ENCODE measurements at places on chromosomes 2 and 18.
A peak's percentile ranks its signal among the peaks of the same experiment; 100 is the strongest.

- DNase-seq, result no peak
Measured at GRCh38 chr2:119711352-119711751, 32.4 kb downstream of the TMEM177 start.

DNA sequence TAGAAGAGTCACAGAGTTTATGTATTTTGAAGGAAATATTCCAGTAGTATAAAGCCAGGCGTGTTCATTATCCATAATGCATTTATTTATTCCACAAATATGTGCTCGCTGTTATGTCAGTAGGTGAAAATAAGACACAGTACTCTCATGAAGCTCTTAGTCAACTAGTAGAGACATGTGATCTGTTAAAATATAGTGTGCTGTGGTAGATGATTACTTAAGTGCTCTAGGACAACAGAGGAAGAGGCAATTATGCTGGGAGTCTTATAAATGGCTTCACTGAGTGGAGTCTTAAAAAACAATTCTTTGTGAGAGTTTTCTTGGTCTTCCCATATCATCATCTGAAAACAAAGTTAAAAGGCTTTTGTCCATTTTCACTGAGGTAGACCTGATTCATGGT is 457.3 kb downstream of the XIRP2 start:
- DNase-seq, result no peak

GRCh38 chr2:217091531-217091930 is 231.7 kb upstream of the TNP1 start:
- DNase-seq, result no peak

DNA sequence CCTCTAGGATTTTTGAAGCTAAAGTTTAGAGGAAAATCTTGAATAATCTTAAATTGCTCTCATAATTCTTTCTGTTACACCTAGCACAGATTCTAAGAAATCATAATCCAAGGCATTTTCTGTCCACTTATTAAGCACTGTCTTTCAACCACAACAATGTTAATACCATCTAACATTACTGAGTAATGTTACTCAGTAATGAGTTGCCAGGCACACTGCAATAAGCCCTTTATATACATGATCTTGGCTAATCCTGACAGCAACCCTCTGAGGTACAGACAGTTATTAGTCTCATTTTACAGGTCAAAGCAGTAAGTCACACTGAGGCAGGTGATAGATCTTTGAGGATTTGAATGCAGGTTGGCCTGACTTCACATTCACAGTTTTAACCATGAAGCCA is 291.9 kb downstream of the ALK start:
- no peak for DNase-seq

DNA sequence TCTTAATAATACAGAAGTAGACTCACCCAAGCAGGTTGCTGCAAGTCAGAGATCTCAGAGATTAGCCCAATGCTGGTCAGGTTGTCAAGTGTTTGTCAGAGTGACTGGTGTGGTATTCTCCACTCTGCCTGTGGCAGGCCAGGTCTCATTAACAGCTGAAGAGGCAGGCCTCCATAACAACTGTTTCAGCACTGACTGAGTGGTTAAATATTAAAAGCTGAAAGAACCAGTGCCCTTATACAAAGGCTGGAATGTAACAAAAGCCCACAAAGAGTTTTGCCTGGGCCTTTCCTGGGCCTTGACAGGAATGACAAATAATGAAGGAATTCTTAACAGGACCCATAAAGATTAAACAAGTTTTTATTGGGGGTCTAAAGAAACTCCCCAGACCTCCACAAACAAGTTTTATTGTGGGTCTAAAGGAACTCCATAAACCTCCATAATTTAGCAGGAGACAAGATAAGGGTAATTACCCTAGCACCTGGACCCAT is 26.8 kb downstream of the SULT1C2 start:
- no peak for DNase-seq

DNA sequence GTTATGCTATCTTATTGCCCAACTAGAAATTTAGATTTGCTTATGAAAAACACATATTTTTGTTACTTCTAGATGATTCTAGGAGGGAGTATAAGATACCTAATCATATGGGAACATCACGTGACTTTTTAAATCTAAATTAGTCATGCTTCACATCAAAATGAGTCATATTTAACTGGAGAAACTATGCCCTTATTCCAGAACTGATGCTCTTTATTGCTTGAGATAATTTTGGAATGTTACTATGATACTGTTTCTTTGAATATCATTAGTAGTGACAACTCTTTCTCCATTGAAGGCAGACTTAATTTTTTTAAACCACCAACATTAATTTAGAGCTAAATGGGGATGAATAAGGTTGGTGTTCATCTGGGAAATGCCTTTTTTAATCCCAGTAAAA is 19.9 kb upstream of the ELAC1 start:
- peak; percentile 3 for DNase-seq

DNA sequence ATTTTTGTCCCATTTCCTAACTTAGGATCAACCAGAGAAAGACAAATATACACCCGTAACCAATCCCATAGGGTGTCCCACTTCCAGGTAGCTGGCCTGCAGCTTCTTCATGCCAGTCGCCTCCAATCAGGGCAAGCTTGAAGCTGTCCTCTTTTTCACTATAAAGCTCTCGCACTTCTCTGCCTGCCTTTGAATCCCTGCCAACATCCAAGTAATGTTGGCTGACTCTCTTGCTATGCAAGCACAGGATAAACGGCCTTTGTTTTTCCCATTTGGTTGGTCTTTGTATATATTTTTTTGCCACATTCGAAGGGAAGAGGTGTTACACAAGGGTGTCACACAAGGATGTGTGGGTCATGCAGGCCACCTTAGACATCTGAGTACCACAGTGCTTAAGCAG is 388.8 kb downstream of the CBLN2 start:
- no peak for DNase-seq

DNA sequence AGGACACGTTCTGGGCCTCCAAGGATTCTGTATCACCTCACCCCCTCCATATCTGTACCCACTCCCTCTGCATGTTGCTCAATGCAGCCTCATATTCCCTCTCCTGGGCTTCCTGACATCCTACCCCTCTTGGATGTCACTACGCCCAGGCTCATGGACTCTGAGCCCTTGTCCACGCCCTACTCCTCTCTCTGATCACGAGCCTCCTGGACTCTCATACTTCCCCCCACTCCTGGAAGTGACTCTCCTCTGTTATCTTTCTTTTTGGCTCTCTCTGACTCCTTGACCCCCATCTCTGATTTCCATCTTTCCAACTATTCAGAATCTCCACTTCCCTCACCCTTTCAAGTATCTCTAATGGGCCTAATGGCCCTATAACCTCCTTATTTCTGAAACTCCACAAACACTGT is 2.1 kb downstream of the TMEM198 start:
- DNase-seq, result no peak

- DNase-seq, result no peak
Measured at GRCh38 chr2:200453853-200454534, 55.9 kb downstream of the KCTD18 start.

DNA sequence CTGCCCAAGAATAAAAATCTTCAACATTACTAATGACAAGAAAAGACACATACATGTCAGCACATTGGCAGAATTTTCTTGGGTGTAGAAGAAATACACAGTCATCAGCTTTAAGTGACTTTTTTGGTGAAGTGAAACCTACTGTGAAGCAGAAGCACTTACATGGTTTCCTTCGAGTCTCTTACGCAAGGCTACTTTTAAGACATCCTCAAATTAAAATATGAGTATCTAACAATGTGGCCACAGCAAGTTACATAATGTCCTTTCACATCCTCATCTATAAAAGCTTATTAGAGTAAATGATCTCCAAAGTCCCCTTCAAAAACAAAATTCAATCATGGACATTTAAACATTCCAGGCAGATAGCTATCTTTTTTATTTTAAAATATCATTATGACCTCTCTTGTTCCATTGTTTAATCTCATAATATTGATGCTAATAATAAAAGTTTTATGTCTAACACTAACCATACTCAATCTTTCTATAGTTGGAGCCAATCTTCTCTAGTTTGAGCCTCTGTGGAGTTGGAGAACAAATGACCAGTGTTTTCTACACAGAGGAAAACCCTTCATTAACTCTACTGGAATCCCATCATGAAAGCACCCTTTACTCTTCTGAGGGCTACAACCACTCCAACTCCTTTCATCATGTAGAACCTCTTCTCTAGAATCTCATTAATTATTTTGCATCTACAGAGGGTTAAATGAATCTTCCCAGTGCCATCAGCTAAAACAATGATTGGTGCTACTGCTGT is 182.2 kb upstream of the ZFP36L2 start:
- no peak for DNase-seq

GRCh38 chr2:191773136-191773535 is 73.8 kb downstream of the CAVIN2 start:
- DNase-seq, result no peak

DNA sequence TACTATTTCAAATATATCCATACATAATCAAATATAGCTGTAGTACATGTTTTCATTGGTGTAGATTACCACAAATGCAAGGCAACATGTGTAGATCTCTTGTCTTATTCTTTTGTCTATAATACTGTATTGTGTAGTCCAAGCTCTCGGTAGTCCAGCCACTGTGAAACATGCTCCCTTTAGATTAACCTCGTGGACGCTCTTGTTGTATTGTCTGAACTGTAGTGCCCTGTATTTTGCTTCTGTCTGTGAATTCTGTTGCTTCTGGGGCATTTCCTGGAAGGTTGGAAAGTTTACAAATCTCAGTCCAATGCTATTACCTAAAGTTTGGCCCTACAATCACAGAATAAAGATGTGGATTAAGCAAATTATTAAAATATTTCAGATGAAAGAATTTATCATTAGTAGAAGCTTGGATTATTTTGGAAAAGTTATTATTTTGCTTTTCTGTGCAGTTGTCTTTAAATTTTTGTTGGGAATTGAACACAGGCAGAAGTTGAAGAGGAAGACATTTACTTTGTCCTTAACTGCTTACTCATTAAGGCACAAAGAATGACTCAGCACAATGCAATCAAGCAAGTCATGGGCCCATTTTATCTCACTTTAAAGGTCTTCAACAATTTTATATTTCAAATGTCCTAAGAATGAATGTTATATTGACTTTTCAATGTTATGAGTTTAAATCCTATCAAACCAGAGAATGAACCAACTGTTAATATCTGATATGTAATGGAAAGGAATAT is 103.4 kb upstream of the CAVIN2 start:
- no peak for DNase-seq

Data from AG09319 (cell line).